ENCODE measurements at places on chromosomes 12 and 14. TPM values are rescaled to one million over a fixed set of nuclear protein-coding genes. Genes with fewer than 3 reads are reported as not detected.

- H3K27me3 ChIP-seq = no peaks in the 10 kb centered on the region
- no peak overlapping the region for H3K27ac ChIP-seq
- H3K36me3 ChIP-seq = no peaks in the 10 kb centered on the region
- H3K4me1 ChIP-seq = no peaks in the 10 kb centered on the region
- H3K4me3 ChIP-seq = no peak overlapping the region
Observed at GRCh38 chr12:94805749-94806529, 155.6 kb upstream of the TMCC3 start.

GRCh38 chr12:105214670-105215375 lies 21.2 kb downstream of the APPL2 start:
- H3K4me3 ChIP-seq = no peak overlapping the region
- H3K4me1 ChIP-seq = peaks cover 52% of the 10 kb centered on the region
- peaks cover 95% of the 10 kb centered on the region for H3K36me3 ChIP-seq
- peak; percentile 98 for DNase-seq
- H3K27ac ChIP-seq = peak overlapping the region; percentile 75
- H3K27me3 ChIP-seq = no peaks in the 10 kb centered on the region

- H3K4me3 ChIP-seq = no peak overlapping the region
- H3K4me1 ChIP-seq = no peaks in the 10 kb centered on the region
- no peaks in the 10 kb centered on the region for H3K36me3 ChIP-seq
- no peaks in the 10 kb centered on the region for H3K27me3 ChIP-seq
- no peak for DNase-seq
Observed at GRCh38 chr12:84362552-84362897, 550.1 kb downstream of the SLC6A15 start.

NKX2-8 gene
- not detected for total RNA-seq

GRCh38 chr14:21026274-21026987 lies 1.6 kb upstream of the NDRG2 start:
- no peak overlapping the region for H3K27ac ChIP-seq
- no peaks in the 10 kb centered on the region for H3K36me3 ChIP-seq
- peaks cover 23% of the 10 kb centered on the region for H3K27me3 ChIP-seq
- peaks cover 4% of the 10 kb centered on the region for H3K4me1 ChIP-seq

DEGS2 gene
- not detected for total RNA-seq

- peaks cover 22% of the 10 kb centered on the region for H3K36me3 ChIP-seq
- H3K27ac ChIP-seq = no peak overlapping the region
Observed at GRCh38 chr14:101879529-101880336, 84.6 kb upstream of the DYNC1H1 start.

- no peaks in the 10 kb centered on the region for H3K27me3 ChIP-seq
- no peak for DNase-seq
- no peaks in the 10 kb centered on the region for H3K36me3 ChIP-seq
Observed at GRCh38 chr12:88998421-88998820, 353.9 kb downstream of the DUSP6 start.

GRCh38 chr14:104582005-104582404 lies 2.4 kb downstream of the C14orf180 start:
- no peak overlapping the region for H3K4me3 ChIP-seq
- H3K27me3 ChIP-seq = peaks cover 49% of the 10 kb centered on the region
- H3K4me1 ChIP-seq = no peaks in the 10 kb centered on the region

DNA sequence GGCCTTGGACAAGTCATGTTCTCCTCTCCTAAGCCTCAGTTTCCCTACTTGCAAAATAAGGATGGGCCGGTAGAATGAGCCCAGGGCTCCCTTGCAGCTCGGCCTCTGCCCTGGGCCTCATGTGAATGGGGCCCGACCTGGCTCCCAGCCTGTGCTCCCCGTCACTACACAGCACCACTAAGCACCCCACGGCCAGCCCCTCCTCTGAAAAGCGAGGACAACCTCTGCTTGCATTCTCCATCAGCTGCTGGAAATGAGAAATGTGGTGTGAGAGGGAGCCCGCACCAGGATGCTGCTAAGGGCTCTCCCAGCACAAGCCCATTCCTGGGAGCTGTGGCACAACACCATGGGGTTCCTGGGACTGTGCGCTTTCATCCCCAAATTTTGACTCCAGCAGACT lies 10.2 kb downstream of the SLC25A47 start:
- H3K27me3 ChIP-seq = no peaks in the 10 kb centered on the region
- H3K27ac ChIP-seq = no peak overlapping the region
- no peak for DNase-seq

PLCZ1 gene
- not detected for total RNA-seq

All from SJSA1 (cell line).